Fibroblast of pulmonary artery (primary cell): ENCODE measurements at places on chromosomes 4 and X.

DNA sequence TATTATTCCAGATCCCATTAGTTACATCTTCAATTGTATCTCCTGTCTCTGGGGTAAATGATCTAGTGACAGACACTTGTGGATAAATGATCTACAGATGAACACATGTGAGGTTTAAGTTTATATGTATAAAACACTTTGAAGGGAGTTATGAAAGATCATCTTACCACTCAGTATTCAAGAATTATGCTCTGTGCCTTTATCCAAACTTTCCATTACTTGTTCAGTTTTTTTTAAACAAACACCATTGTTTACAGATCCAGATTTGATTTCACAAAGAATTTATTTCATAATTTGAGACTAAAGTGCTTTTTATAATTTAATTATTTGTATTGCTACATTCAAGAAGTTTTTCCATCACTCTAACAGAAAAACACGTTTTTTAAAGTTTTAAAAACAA, 142.5 kb downstream of the HHIP start:
- DNase-seq = no peak

- no peak for DNase-seq
Observed at GRCh38 chrX:1464971-1465285, 12.2 kb upstream of the ASMTL start.

DNA sequence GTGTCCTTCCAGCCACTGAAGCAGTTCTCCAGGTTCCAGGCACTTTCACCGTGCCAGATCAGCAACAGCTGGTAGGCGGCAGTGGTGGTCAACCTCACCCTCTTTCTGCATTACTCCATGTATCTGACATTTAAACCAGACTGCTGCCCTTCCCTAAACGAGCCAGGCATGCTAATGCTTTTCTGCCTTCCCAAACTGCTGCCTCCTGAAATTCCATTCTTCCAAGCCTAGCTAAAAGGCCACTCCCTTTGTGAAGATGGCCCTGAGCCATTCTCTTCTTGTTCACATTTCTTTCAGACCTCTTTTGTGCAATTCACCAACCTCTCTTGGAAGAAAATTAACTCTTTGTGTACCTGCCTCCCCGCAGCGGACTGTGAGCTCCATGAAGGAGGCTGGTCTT, 73.7 kb downstream of the CHST7 start:
- DNase-seq = no peak

- DNase-seq = peak; percentile 62
Observed at GRCh38 chrX:153488231-153488914, 6.4 kb upstream of the BGN start.

DNA sequence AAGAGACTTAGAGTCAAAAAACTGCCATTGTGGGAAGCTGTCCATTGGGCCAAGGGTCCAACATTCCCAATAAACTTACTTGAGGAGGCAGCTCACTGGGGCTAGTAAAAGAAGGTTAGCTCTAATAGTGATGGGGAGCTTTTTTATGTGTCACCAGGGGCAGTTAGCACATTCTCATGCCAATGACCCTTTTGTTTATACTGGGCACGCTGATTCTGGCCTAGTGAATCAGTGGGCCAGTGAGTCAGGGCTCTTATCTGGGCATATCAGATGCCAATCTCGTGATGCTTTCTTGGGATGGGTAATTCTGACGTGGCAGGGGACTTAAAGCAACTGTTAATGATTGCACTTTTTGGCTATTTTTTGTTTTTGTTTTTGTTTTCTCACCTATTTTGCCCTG, 27.8 kb downstream of the TCEAL1 start:
- DNase-seq = no peak

GRCh38 chr4:140054861-140055260, 99.1 kb downstream of the MAML3 start:
- DNase-seq = no peak

DNA sequence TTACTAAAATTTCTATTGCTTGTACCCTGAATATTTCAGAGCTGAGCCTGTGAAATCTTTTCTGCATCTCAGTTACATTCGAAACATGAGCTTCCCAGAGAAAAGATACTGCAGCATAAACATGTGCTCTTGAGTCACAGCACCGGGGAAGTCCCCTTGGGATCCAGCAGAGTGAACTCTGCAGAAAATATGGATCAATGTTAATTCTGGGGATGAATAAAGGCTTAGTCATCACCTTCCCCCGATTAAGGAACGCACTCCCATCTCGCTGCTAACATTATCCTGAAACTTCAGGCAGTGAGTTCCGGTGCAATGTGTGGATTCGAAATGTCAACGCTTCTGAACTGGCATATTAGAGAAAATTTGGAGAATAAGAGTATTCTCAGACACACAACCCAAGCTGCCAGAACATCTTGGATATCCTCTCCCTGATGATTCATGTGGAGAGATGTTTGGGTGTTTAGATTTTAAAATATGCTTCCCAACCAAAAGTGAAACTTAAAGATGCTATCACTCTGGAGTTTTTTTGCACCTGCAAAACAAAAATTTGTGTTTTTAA, 90.8 kb downstream of the IRF2 start:
- DNase-seq = peak; percentile 96

- no peak for DNase-seq
Observed at GRCh38 chrX:51694254-51694653, 11.6 kb upstream of the CENPVL2 start.

DNA sequence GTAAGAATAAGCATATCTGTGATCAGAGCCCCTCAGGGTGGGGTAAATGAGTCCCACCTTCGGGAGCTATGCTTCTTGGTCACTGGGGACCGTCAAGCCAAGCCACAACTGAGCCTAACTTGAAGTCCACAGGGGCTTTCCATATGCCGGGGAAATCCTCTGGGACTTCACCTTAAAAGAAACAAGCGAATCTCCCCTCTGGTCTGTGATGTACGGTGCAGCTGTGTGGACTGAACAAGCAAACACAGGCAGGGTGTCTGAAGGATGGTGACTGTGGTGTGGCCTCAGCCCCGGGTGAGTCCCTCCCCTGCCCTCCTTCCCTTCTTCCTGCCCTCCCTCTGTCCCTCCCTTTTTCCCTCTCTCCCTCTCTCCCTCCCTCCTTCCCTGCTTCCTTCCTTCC, 29.7 kb upstream of the PPP2R2C start:
- no peak for DNase-seq

GRCh38 chrX:4181782-4182407, 468.4 kb upstream of the PRKX start:
- no peak for DNase-seq

DNA sequence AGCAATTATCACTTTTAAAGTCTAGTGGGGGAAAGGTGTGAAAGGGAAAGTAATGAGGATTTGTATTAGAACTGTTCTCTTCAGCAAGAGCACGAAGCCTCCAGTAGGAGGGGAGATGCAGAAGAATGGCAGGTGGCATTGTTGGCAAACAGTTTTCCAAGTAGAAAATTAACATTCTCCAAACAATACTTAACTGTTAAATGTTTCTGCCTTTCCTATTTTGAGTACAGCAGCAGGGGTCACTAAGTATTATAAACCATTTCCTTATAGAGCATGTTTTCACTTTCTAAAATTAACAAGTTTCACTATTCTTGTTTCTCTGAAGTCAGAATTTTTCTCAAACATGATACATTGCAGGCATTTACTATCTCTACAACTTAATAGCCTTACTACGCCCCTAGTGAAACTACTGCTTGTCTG, 58.7 kb downstream of the LEF1 start:
- DNase-seq = no peak

DNA sequence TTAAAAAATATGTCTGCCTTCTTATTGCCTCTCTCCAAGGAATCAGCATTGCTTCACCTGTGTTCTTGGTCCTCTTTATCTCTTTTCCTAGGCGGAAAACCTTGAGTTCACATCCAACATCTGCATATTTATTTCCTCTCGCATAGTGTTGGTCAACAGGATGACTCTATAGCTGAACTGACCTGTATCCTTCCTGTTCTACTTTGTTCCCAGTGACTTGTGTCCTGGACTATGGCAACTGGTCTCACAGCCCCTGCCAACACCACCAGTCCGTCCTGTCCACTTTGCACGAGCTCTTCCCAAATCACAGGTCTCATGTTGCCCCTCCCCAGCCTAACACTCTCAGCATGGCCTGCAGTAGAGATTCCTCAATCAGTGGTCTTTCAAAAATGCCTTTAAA, 2.0 kb downstream of the DIPK2B start:
- DNase-seq = no peak

DNA sequence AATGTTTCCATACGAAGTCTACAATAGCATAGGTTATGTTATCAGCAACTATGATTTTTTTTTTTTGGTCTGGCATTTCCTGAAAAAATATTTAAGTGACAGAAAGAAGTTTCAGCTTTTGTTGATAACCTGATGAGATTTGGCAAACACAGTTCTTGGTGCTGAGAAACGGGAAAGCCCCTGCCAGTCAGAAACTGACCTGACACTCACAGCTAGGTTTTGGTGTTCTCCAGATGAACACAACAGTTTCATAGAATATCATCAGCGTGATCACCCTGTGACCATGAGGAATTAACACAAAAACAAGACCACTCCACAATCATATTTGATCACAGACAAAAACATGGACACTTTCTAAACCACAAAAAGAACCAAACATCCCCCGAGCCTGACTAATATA, 152.5 kb upstream of the DCAF8L1 start:
- no peak for DNase-seq
